ENCODE measurements at places on chromosomes 1 and 21.
A peak's percentile ranks its signal among the peaks of the same experiment; 100 is the strongest.

DNA sequence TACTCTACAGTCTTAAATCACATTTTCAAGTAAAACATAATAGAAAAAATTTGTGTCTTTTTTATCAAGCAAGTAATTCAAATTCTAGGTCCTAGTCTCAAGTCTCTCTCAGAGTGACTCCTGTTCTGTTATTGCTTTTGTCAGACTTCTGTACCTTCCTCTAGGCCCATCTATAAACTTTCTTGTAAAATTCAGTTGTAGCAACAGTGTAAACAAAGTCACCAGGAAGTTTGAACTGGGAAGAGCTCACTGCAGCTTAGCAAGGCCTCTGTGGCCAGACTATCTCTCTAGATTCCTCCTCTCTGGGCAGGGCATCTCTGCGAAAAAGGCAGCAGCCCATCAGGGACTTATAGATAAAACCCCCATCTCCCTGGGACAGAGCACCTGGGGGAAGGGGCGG is 13.5 kb upstream of the ZNF678 start:
- DNase-seq: no peak

DNA sequence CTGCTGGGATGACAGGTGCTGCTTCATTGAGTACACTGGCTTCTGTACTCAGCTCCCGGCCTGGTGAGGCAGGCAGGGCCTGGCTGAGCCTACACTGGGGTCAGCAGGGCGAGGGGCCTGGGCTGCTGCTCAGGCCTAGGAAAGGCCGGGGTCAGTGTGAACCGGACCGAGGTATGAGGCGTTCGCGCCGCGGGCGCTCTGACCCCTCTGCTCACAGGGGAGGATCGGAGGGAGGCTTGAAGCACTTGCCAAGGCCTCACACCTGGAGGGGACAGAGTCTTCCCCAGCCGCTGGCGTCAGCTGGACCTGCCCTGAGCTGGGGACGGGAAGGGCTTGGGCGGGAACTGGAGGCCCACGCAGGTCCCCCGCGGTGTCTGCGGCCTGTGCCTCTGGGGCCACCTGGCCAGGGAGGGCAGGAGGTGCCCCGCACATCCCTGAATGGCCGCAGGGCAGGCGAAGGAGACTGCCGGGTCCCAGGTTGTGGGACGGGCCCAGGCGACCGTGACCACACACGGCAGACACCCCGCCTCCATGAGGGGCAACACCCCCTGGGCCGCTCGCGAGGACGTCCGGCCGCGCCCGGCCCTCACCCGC is 466 bp downstream of the PEX10 start:
- no peak for DNase-seq

- DNase-seq: peak; percentile 87
Measured at GRCh38 chr1:44721485-44722361, 9.2 kb downstream of the RNU5D-1 start.

GRCh38 chr1:116997636-116998035 is 3.9 kb upstream of the CD101 start:
- DNase-seq: no peak

- DNase-seq: no peak
Measured at GRCh38 chr21:45546636-45547544, 4.7 kb upstream of the SLC19A1 start.

- no peak for DNase-seq
Measured at GRCh38 chr1:219419065-219419464, 193.8 kb downstream of the ZC3H11B start.

DNA sequence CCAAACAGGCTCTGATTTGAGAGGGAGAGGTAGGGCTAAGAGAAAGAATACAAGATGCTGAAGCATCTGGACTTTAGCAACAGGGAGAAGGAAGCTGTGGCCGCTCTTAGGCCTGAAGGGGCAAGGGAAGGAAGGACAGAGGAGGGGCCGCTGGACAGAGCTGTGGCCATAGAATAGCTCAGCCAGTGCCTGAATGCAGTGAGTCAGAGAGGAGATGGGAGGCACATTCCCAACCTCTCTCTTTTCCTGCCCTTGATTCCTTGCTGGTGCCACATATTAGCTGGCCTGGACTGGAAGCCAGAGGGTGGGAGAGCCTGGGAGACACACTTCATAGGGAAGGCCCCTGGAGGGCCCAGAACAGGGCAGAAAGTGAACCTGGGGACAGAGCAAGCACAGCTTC is 83.4 kb upstream of the POU3F1 start:
- no peak for DNase-seq

GRCh38 chr1:29859126-29859525 is 622.8 kb downstream of the PTPRU start:
- no peak for DNase-seq
